ENCODE measurements at places on chromosomes 16 and 17.

GRCh38 chr17:81417049-81417878 is 22.0 kb downstream of the BAHCC1 start:
- no peak for DNase-seq

GRCh38 chr16:10835281-10835931 is 16.8 kb upstream of the TVP23A start:
- no peak for DNase-seq

- no peak for DNase-seq
Measured at GRCh38 chr16:16095646-16096045, 127.6 kb downstream of the ABCC6 start.

DNA sequence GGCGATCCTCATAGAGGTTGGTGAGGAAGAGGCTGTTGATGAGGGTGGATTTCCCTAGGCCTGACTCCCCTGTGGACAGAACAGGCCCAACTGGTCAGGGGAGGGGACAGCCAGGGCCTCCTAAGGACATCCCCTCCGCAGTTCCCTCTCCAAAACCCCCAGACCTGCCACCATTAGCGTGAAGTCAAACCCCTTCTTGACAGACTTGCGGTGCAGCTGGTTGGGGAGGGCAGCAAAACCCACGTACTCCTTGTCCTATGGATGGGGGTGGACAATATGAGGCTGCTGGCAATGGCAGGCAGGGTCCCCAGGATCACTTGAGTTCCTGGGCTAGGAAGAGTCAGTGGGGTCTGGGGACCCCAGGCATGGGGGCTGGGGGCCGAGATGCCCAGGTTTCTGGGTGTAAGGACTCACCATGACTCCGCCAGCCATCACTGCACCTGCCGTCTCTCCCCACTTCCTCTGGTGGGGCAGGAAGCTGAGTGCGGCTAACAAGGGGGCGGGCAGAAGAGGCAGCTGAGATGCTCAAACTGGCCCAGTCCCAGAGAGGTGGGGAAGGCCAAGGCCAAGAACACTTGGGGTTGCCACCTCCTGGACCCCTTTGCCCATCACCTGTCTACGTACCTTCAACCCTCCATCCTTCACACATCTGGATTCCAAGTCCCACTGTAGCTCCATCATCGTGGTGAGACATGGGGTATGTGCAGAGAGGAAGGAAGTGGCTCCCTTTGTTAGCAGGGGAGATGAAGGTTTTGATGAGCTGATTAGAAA is at the start of gene SEPTIN1:
Gene SEPTIN1, minus strand, starts transcription at position 451 of the 771 bp plus-strand sequence. Its CDS starts 19 bp downstream, at position 432.
- DNase-seq, result no peak

DNA sequence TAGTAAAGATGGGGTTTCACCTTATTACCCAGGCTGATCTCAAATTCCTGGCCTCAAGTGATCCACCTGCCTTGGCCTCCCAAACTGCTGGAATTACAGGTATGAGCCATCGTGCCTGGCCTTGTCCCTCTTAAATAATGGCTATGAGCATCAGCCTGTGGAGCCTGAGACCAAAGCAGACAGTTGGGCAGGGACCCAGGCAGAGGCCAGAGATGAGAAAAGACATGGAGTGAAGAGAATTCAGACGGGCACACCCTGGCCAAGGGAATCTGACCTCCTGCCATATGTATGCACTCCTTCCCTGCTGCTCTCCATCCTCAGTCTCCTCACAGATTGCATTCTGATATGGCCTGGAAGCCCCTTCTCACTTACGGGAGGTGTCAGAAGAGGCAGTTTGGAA is 98.4 kb upstream of the DNAH9 start:
- DNase-seq, result no peak

DNA sequence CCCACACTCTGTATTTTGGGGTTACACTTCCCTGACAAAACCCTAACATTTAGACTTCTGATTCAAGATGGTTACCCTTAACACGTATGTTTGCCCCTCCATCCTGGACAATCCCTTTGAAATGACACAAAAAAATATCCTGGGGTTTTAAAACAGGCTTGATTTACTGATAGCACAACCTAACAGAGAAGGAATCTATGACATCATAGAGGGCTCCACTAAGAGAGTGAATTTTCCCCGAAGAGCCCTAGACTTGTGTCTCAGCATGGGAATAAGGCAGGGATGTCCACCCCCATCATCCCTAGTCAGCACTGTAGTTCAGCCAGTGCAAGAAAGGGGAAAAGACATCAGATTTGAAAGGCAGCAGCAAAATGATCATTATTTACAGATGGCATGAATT is 15.8 kb upstream of the SRCIN1 start:
- no peak for DNase-seq

GRCh38 chr16:27189335-27189972 is 13.9 kb upstream of the KDM8 start:
- DNase-seq, result no peak

DNA sequence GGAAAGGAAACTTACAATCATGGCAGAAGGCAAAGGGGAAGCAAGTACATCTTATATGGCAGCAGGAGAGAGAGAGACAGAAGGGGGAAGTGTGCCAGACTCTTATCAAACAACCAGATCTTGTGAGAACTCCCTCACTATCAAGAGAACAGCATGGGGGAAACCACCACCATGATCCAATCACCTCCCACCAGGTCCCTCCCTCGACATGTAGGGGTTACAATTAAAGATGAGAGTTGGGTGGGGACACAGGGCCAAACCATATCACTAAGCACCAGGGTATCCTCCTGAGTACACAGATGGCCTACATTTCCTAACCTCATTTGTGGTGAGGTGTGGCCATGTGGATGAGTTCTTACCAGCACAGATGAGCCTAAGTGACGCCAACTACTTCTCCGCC is 348.6 kb upstream of the ZFHX3 start:
- DNase-seq, result no peak

- DNase-seq, result no peak
Measured at GRCh38 chr17:77698903-77699623, 259.4 kb upstream of the TNRC6C start.

DNA sequence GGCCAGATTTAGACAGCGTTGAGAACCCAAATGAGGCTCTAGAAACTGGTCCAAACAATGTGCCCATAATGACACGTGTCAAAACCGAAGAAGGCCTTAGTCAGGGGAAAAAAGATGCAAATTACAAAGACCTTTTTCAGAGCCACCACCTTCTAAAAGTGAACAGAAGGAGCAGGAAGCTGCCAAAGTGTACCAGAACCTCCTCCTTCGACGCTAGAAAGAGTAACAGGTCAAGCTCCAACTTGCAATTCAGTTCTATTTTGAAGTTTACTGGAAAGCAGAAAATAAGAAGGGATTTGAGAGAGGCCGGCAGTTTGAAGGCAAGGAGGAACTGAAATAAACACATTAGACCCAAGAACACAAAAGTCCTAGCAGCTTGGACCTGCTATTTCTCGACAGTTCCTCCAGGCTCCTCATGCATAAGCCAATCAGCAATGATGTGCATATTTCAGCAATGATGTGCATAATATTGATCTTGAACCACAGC is 61.8 kb downstream of the XYLT1 start:
- DNase-seq, result no peak

DNA sequence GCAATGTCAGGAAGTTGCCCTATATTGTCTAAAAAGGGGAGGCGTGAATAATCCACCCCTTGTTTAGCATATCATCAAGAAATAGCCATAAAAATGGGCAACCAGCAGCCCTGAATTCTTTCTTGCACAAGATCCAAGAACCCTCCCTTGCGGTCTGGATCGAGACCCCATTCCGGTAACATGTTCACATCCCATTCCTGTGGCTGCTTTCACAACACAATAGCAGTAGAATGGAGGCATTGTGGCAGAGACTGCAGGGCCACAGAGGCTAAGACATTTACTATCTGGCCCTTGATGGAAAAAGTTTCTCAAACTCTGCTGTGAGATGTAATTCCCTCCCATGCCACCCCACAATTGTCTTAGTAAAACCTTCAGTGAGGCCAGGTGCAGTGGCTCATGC is 73.2 kb downstream of the RMI2 start:
- no peak for DNase-seq

DNA sequence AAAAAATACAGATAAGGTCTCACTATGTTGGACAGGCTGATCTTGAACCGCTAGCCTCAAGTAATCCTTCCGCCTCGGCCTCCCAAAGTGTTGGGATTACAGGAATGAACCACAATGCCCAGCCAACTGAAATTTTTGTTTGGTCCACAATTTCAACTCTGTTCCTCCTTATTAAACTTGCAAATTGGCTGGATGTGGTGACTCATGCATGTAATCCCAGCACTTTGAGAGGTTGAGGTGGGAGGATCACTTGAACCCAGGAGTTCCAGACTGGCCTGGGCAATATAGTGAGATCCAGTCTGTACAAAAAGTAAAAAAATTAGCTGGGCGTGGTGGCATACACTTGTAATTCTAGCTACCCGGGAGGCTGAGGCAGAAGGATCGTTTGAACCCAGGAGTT is 13.4 kb downstream of the ARSG start:
- no peak for DNase-seq

- DNase-seq, result no peak
Measured at GRCh38 chr17:42192189-42193126, 1.8 kb downstream of the GHDC start.

GRCh38 chr17:82461827-82462524 is 3.4 kb downstream of the NARF start:
- DNase-seq, result no peak

- DNase-seq, result no peak
Measured at GRCh38 chr16:27321013-27321915, 7.5 kb downstream of the IL4R start.

- no peak for DNase-seq
Measured at GRCh38 chr17:42270170-42270535, 6.0 kb downstream of the STAT5B start.

Data from HEK293T (cell line).